ENCODE measurements at places on chromosomes 11 and 22. TPM values are rescaled to one million over a fixed set of nuclear protein-coding genes. Genes with fewer than 3 reads are reported as not detected.

DNA sequence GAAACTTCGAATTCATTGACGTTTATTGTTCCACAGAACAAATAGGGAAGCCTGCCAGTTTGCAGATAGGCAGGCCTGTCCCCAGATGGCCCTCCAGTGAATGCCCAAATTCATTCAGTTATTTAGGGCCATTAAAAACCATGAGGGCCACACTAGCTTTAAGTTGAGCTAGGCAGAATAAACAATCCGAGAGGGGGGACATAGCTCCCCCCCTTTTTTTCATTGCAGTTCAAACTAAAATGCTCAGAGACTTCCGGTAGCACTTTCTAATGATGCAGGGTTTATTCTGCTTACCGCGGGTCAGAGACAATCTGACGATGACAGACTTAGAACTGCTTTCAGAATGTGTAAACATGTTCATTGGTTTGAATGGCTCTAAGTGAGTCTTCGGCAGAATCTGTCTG, 72.0 kb downstream of the ZBTB16 start:
- DNase-seq, result no peak

- no peak for DNase-seq
Measured at GRCh38 chr22:36411589-36412258, 24.0 kb upstream of the MYH9 start.

- DNase-seq, result no peak
Measured at GRCh38 chr22:19732403-19733113, 9.2 kb downstream of the GP1BB start.

DNA sequence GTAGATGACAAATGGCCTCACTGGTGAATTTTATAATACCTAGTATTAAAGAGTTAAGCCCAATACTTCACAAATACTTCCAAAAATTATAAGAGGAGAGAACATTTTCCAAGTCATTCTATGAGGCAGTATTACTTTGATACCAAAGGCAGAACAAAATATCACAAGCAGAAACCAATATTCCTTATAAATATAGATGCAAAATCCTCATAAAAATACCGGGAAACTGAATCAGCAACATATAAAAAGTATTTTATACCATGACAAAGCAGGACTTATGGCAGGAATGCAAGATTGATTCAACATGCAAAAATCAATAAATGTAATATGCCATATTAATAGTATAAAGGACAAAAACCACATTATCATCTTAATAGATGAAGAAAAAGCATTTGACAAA, 22.1 kb upstream of the AMPD3 start:
- no peak for DNase-seq

DNA sequence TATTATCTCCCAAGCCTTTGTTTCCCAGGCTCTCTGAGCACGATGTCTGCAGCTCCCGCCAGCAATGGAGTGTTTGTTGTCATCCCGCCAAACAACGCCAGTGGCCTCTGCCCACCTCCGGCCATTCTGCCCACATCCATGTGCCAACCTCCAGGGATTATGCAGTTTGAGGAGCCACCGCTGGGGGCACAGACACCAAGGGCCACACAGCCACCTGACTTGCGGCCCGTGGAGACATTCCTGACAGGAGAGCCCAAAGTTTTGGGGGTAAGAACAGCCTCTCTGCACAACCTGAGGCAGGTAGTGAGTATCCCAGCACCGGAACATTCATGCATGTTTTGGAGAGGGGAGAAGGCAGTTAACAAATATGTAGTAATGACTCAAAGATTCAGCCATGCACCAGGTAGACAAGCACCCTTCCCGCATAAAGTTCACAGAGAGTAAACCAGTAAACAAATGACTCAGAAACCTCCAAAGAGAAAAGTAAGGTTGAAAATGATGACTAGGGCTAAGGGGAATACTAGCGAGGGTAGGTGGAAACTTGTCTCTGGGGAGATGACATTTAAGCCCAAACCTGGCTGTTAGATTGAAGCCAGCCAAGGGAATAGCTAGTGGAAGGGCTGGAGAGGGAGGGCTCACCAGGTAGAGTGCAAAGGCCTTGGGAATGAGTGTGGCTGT, 7.2 kb downstream of the MS4A15 start:
- DNase-seq, result no peak

DNA sequence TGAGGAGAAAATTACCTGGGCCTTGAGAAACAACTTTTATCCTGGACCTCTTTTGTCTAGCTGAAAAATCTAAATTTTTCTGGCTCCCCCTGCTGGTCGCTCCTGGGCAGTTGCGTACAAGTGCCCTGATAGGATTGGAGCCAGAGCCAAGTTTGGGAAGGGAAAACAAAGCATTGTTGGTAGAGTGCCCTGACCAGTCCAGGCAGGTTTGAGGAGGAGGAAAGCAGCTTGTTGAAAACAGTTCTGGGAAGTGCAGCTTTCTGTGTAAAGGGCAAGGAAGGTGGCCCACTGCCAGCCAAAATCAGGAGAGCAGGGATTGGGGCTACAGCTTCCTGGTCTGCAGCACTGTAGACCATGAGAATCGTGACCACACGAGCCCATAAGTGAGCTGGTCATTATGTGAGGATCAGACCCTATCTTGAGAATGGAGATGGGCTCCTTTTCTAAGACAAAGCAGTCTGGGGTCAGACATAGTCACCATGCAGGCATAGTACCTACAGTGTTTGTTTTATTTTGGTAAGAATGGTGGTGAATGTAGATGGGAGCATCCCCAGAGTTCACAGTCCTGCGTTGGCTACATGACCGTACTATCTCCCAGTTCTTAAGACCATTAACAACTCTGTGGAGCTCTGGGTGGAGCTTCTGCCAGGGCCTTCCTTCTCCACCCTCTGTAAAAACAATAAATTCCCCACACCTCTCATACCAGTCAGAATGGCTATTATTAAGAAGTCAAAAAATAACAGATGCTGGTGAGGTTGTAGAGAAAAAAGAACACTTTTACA, 21.3 kb upstream of the PIK3IP1 start:
- peak; percentile 70 for DNase-seq

Gene IL17REL
- total RNA-seq, result not detected

Gene ABTB2
- total RNA-seq, result 12.1 TPM

Gene MIAT
- total RNA-seq, result 1.9 TPM

Gene FGF4
- not detected for total RNA-seq
